ENCODE measurements at places on chromosomes 3 and 15.
A peak's percentile ranks its signal among the peaks of the same experiment; 100 is the strongest.

- no peak for DNase-seq
Observed at GRCh38 chr15:39602143-39602542, 21.3 kb downstream of the THBS1 start.

DNA sequence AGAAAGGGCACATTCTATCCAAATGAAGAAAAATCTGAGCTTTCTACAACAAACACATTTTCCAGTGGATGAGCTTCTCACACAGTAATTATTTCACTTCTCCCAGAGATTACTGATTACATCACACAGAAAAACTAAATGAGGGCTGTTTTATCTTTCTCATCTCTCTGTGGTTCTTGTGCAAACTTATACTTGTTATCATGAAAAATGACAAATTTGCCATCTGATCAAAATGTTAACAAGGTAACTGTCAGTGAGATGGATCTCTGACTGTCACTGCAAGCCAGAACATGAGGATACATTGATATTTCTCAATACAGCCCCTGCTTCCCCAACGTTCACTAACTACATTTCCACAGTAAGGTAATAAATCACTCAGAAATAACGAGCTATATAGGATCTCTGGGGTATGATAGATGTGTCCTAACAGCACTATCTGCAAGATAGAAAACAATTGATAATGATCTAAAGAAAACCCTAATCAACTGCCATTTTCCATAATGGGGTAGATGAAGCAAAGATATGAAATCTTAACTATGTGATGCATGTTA is 829.3 kb upstream of the CFAP20DC start:
- DNase-seq = no peak

DNA sequence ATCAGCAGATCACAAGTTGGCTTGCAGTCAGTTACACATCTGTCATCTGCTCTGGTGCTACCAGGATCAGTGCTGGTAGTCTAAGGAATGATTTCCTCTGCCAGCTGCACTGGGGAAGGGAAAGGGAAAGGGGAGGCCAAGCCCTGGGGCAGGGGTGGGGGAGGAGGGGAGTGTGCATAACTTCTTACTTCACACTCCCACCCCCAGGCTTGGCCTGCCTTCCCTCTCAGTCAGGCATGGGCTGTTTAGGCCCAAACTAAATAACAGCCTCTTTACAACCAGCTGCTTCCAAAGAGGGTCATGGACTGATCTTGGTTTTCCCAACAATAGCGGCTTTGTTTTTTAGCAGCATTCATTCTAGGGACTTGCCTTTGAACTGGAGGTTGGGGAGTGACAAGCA is 86.1 kb upstream of the PSMD6 start:
- DNase-seq = peak; percentile 42

- DNase-seq = no peak
Observed at GRCh38 chr3:95265129-95265528, 1202.3 kb downstream of the NSUN3 start.

DNA sequence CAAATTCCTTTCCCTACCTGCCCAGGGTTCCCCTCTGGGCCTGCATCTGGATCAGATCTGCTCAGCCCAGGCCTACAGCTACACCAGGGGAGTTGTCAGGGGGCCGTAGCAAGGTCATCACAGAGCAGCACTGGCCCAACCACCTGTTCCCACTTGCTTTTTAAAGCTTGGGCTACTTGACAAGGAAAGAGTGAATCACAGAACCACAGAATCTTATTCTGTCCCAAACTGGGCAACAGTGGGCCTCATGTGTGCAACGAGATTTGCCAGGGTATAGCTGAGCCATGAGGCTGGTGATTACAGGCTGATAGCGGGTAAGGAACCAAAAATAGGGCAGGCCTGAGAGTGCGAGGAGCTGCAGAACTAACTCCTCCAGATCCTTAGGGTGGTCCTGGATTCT is 66.7 kb downstream of the MYLK start:
- DNase-seq = no peak

DNA sequence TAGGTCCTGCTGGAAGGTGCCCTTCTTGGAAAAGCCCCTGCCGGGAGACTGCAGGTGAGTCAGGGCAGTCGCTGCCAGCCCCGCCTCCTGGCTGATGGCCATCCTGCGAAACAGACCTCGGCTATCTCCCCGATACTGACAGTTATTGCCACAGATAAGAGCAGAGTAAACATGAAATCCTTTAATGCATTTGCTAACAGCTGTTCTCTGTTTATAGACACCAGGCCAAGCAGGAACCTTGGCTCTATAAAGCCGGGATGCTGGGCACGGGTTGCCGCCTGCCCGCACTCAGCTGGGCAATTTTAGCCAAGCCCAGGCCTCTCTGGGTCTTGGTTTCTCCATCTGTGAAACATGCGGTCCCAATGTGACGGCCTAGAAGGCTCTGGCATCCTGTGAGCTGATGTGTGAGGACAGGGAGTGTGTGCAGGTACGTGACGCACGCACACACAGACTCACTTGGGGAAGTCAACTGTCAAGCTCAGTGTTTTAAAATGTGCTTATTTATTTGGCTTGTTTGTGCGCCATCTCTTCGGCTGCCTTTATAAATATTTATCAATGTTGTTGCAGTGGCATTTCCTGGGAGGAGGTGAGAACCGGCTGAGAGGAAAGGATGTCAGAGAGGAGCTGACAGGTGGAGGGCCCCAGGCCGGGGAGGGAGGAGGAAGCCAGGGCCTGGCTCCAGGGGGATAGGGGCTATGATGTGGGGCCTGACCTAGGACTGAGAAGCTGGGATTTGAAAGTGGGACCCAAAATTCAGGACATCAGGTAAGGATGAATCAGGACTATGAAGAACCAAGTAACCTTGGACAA is 50.8 kb upstream of the PRR23E start:
- peak; percentile 79 for DNase-seq

GRCh38 chr15:99955532-99955931 is 222.3 kb upstream of the LYSMD4 start:
- no peak for DNase-seq

- no peak for DNase-seq
Observed at GRCh38 chr3:53707222-53707621, 139.0 kb downstream of the CHDH start.

GRCh38 chr3:128077202-128077624 is 25.0 kb downstream of the SEC61A1 start:
- no peak for DNase-seq

GRCh38 chr15:96334017-96334704 is 3.7 kb downstream of the NR2F2 start:
- DNase-seq = no peak

DNA sequence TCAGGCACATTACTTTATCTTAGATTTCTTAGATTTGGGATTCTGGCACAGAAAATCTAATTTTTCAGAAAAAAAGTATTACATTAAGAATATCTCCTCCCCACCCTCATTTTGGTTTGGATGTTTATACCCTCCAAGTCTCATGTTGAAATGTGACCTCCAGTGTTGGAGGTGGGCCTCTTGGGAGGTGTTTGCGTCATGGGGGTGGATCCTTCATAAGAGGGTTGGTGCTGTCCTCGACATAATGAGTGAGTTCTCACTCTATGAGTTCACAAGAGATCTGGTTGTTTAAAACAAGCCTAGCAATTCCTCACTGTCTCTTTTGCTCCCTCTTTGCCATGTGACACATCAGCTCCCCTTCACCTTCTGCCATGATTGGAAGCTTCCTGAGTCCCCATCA is 45.6 kb upstream of the WWTR1 start:
- peak; percentile 44 for DNase-seq

DNA sequence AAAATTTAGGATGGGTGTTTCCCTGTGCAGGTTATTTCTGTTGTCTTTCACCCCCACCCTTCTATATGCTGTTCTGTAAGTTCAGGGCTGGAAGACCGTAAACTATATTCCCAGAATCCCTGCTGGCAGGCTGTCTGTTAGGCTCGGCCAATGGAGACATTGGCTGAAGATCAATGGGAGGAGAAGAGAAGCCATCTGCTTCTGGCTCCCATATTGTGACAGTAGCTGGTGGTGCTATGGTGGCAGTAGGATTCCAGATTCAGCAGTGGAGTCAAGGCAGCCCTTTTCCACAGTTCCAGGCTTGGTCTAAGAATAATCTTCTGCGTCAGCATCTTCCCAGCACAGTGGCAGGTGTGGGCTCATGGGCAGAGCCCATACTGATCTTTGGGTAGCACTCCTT is 226.6 kb downstream of the ABHD5 start:
- no peak for DNase-seq

- DNase-seq = no peak
Observed at GRCh38 chr3:173473237-173473636, 75.7 kb downstream of the NLGN1 start.

GRCh38 chr15:99845009-99845408 is 111.8 kb upstream of the LYSMD4 start:
- DNase-seq = no peak

- no peak for DNase-seq
Observed at GRCh38 chr3:14861031-14861430, 42.3 kb downstream of the FGD5 start.

DNA sequence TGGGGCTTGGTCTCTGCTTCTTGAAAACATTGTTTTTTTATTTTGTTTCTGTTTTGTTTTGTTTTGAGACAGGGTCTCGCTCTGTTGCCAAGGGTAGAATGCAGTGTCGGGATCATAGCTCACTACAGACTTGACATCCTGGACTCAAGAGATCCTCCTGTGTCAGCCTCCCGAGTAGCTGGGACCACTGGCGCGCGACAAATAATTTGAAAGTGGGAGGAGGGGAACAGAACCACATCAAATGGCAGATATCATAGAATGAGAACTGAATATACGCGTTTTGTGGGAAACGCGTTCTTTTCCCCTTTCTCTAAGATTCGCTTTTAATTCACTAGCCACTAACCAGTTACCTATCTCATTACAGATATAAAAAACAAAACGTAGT is 641 bp upstream of the VPS13C start:
- DNase-seq = no peak

GRCh38 chr3:112635674-112636073 is 5.3 kb downstream of the CCDC80 start:
- peak; percentile 44 for DNase-seq

GRCh38 chr3:38205472-38205805 is 40.1 kb downstream of the OXSR1 start:
- DNase-seq = no peak

GRCh38 chr3:50623840-50624474 is 7.0 kb downstream of the MAPKAPK3 start:
- DNase-seq = no peak

DNA sequence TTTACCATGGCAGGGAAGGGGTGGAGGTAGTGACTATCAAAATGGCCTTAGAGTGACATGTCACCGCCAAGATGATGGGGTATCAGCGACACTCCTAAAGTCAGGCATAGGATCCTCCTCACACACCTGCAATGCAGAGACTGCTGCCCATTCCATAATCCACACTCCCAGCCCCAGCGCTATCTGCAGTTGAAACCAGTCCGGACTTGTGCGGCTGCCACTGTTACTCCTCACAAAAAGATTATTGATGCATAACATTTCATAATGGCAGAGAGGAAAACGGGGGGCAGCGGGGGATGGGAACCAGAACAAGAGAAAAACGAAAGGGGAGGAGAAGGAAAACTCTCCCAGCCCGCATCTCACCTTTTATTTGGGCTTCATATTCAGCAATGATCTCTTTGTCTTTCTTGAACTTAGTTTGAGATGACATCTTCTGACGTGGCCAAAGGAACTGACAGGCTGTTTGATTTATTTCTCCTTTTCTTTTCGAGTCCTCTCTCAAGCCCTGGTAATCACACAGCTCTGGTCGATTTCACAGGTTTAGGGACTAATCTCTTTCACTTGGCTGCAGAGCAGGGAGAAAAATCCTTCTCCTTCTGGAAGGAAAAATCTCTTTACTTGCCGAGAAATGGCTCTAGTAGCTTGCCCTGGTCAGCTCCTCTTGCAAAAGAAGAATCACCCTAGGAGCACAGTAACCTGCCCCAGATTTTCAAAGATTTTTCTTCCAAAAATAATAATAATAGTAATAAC is 749 bp downstream of the SRGAP3 start:
- no peak for DNase-seq

- DNase-seq = no peak
Observed at GRCh38 chr3:4475804-4476203, 8.7 kb upstream of the SUMF1 start.

DNA sequence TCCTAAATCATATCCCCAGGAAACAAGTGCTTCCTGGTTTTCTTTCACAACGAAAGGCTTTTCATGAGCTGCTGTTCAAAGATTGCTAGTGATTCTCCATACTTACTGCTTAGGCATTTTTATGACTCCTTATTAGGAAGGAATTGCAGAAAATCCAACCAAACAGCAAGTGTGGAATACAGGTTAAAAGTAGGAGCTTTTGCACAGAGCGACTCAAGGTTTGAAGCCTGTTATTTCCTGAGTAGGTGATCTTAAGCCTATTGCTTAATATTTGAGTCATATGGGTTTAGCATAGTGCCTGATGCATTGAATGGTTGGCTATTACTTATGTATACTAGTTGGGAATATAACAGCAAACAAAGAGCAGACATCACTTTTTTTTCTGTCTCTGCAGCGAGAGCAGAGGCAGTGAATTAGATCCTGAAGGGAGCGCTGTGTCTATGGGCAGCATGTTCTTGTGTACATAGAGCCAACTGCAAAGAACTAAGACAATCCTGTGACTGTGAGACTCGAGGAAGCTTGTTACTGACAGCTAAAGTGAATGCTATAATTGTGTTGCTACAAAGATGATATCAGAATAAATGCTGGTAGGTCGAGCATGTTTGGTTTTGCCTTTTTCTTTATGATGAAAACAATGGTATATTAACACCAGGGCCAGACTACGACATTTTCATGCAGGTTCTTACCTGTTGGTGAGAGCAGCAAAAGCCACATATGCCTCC is 6.3 kb downstream of the TM4SF1 start:
- no peak for DNase-seq

DNA sequence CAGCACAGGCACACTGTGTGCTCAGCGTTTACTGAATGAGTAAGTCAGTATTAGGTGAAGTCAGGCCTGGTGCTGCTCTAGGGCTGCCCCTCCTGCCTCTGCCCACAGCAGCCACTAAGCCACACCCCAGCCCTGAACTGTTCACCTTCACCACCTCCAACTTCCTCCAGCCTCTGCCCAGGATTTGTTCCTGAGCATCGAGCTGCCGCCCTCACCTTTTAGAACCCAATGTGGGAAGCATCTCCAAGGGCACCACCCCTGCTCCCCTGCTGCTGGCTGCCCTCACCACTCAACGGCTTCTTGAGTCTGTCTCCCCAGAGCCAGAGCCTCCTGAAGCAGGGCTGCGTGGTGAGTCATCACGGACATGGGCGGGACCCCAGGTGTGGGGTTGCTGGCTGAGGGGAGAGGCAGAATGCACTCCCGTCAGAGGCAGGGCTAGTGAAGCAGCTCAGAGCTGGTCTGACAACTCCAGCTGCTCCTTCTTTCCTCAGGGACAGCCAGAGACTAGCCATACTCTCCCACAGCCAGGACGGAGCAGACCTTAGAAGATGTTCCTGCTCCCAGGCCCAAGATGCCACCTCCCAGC is 5.8 kb downstream of the HYAL2 start:
- DNase-seq = peak; percentile 93

Data from left colon (tissue), 2 donors.